ENCODE measurements at places on chromosomes 5 and 9.

DNA sequence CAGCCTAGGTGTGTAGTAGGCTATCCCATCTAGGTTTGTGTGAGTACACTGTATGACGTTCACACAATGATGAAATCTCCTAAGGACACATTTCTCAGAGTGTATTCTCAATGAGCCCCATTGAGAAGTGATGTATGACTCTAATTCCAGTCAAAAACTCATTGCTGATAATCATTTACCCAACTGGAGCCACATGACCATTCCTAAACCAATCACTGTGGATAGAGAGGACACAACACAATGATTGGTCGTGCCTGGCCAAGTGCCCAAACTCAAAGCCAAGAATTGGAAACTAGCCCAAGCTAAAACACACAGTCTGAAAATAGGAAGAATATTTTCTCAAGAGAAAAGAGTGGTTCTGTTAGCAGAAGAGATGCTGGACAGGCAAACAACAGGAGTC is 191.2 kb downstream of the ZNF462 start:
- no peaks in the 10 kb centered on the region for H3K36me3 ChIP-seq
- no peaks in the 10 kb centered on the region for H3K4me1 ChIP-seq
- DNase-seq, result no peak
- H3K27me3 ChIP-seq, result peaks cover 2% of the 10 kb centered on the region
- H3K4me3 ChIP-seq, result no peak overlapping the region

GRCh38 chr5:175638305-175638704 is 19.6 kb upstream of the HRH2 start:
- H3K4me3 ChIP-seq, result no peak overlapping the region
- H3K27ac ChIP-seq, result no peak overlapping the region
- DNase-seq, result no peak
- H3K4me1 ChIP-seq, result no peaks in the 10 kb centered on the region

DNA sequence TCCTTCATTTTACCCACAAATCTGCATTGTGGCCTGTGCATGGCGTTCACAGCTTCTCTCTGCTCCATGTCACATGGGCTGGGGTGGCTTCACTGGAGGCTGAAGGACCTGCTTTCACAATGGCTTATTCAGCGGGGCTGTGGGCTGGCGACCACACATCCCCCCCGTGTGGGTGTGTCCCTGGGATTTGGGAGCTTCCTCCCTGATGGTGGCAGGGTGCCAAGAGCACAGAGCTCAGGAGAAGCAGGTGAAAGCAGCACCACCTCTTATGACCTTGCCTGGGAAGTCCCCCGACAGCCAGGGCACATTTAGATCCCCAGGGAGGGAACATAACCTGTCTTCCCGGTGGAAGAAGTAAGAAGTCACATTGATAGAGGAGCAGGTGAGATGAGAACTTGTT is 5.0 kb upstream of the MED10 start:
- no peak overlapping the region for H3K27ac ChIP-seq
- no peaks in the 10 kb centered on the region for H3K27me3 ChIP-seq
- H3K4me3 ChIP-seq, result no peak overlapping the region
- no peaks in the 10 kb centered on the region for H3K36me3 ChIP-seq
- peaks cover 3% of the 10 kb centered on the region for H3K4me1 ChIP-seq
- no peak for DNase-seq

DNA sequence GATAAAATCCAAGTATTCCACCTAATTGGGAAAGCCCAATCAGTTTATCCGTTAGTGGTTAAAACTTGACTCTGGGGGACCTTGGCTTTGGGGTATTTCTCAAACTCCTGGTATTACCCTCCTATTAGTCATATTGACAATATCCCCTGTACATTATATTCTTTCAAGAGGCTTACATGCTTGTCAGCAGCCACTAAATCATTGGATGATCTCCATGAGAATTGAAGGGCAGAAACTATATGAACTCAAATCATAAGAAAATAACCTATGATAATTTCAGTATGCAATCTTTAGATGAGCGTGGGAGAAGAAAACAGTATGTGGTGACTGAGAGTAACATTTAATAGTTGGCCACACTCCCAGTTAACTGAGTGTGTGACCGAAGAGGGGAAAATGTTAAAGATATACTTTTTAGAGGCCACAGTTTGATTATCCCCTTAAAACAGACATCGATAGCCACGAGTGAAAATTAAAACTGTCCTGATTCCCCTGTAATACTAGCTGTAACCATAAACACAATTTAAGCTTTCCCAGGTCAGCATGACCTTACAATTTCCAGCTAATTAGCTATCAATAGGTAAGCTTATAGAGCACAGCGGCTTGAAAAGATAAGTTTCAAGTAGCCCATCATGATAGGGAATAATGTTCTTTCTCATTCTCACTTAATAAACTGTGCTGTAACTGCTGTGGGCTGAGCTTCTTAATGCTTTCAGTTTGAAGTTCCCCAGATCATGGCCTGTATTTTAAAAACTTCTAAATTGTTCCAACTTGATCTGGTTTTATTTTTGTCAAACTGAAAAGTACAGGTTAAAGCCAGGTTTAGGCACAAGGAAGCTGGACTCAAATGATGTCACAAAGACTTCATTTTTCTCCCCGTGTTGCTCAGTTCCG is 58.6 kb downstream of the PUM3 start:
- no peaks in the 10 kb centered on the region for H3K27me3 ChIP-seq
- peaks cover 8% of the 10 kb centered on the region for H3K4me1 ChIP-seq
- no peak overlapping the region for H3K27ac ChIP-seq
- DNase-seq, result no peak

DNA sequence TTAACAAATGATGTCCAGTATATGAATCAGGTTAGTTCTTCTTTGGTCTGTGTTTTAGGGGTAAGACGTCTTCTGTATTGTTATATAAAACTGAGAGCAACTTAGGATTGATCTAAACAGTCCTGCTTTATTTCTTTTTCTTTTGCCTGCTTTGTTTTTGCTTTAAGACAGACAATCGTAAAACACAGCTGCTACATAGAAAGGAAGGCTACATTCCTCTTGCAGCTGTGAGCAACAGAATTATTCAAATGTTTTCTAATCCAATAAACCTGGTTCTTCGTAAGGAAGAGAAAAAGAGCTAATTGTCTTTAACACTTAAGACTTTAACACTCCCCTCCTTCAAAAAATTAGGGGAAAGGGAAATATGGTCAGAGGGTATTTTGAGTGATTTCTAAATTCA is 14.6 kb downstream of the FGF1 start:
- H3K4me3 ChIP-seq, result no peak overlapping the region
- no peak overlapping the region for H3K27ac ChIP-seq
- no peaks in the 10 kb centered on the region for H3K36me3 ChIP-seq
- H3K27me3 ChIP-seq, result no peaks in the 10 kb centered on the region
- peaks cover 29% of the 10 kb centered on the region for H3K4me1 ChIP-seq

DNA sequence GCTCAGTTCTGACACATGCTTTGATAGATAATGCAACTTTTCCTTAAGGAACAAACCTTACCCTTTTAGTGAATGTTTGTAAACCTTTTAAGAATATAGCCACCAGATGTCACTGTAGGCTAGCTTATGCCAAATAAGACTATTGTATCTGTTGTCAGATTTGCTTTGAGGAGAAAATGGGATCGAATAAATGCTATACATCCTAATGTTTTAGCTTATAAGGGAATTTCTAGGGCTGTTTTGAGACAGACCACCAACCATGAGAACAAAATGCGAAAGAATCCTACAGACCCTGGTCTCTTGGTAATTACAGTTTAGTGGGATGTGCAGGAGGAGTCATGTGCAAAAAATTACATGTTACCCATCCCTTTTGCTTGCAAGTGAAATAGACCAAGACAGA is 127.6 kb upstream of the NMUR2 start:
- H3K36me3 ChIP-seq, result no peaks in the 10 kb centered on the region
- H3K4me3 ChIP-seq, result no peak overlapping the region
- DNase-seq, result peak; percentile 26
- H3K27me3 ChIP-seq, result no peaks in the 10 kb centered on the region

DNA sequence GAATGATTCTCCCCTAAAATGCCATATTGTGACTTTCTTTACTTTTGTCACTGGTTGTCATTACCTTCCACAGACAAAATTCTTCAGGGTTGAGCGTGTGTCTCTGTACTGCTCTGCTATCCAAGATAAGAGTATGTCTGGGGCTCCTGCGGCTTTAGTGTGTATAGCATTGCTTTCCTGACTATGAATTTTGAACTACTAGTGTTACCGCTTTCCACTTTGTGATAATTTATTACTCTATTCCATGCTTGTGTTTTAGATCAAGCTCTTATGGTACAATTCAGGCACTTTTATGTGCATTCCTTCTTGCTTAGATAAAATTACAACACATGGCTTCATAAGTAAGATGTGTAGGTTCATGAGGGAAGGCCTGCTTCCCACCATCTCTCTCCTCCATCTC is 51.5 kb upstream of the MEF2C start:
- no peak overlapping the region for H3K4me3 ChIP-seq
- no peak for DNase-seq
- H3K27me3 ChIP-seq, result no peaks in the 10 kb centered on the region
- no peaks in the 10 kb centered on the region for H3K36me3 ChIP-seq
- no peak overlapping the region for H3K27ac ChIP-seq

- H3K4me3 ChIP-seq, result no peak overlapping the region
- H3K4me1 ChIP-seq, result no peaks in the 10 kb centered on the region
- no peaks in the 10 kb centered on the region for H3K27me3 ChIP-seq
- H3K27ac ChIP-seq, result no peak overlapping the region
These were observed 264.5 kb upstream of the ELAVL2 start for GRCh38 chr9:24090566-24090965.

GRCh38 chr5:92552206-92553160 is 1028.5 kb downstream of the NR2F1-AS1 start:
- H3K4me3 ChIP-seq, result peak overlapping the region; percentile 13
- peak overlapping the region; percentile 96 for H3K27ac ChIP-seq
- no peaks in the 10 kb centered on the region for H3K36me3 ChIP-seq

DNA sequence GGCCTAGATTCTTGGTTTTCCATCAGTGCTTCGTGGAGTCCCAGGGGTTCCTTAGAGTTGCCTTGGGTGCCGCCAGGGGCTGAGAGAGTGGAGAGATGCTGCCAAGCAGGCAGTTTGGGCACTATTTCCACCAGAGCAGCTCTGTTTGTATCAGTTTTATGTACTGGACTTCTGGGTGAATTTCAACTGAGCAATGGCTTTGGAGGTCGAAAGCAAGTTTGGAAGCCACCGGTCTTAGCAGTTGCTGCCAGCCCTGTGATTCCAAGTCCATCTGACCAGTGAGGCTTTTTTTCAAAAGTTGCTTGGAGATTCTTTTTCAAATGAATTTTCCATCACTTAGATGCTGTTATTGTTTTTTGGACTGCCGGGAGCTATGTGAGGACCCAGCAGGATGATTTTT is 68.5 kb downstream of the ANGPTL2 start:
- peaks cover 4% of the 10 kb centered on the region for H3K4me1 ChIP-seq
- H3K36me3 ChIP-seq, result no peaks in the 10 kb centered on the region
- no peak overlapping the region for H3K4me3 ChIP-seq
- no peak for DNase-seq
- H3K27me3 ChIP-seq, result peaks cover 3% of the 10 kb centered on the region
- no peak overlapping the region for H3K27ac ChIP-seq

DNA sequence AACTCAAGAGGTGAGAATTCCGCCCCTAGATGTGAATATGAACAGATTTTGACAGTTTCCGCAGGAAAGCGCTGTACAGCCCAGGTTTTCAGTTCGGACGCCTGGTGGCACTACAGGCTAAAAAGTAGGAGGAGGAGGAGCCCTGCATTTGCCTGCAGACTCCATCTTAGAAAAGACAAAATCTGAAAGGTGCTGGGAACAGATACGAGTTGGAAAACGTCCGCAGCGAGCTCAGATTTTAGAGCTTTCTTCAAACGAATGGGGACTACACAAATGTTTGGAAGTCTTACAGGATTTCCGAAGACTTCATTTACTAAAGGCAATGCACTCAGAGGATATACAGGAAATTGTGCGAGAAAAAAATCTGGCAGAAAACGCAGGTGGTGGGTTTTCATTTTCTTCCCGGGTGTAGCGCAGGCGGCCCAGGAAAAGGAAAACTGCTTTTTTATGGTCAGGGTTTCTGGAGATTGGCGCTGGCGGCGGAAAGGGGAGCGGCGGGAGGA is 9.9 kb upstream of the PCDHB2 start:
- H3K4me1 ChIP-seq, result no peaks in the 10 kb centered on the region
- H3K4me3 ChIP-seq, result peak overlapping the region; percentile 25
- no peaks in the 10 kb centered on the region for H3K36me3 ChIP-seq
- H3K27me3 ChIP-seq, result no peaks in the 10 kb centered on the region
- DNase-seq, result peak; percentile 11

- no peaks in the 10 kb centered on the region for H3K36me3 ChIP-seq
- no peaks in the 10 kb centered on the region for H3K27me3 ChIP-seq
- H3K4me1 ChIP-seq, result peaks cover 46% of the 10 kb centered on the region
- no peak overlapping the region for H3K4me3 ChIP-seq
- H3K27ac ChIP-seq, result no peak overlapping the region
- DNase-seq, result no peak
These were observed 20.9 kb upstream of the ZSWIM6 start for GRCh38 chr5:61311056-61311610.

- no peak overlapping the region for H3K4me3 ChIP-seq
- H3K27ac ChIP-seq, result no peak overlapping the region
- no peaks in the 10 kb centered on the region for H3K36me3 ChIP-seq
These were observed 107.1 kb downstream of the PHF2 start for GRCh38 chr9:93683331-93684134.

DNA sequence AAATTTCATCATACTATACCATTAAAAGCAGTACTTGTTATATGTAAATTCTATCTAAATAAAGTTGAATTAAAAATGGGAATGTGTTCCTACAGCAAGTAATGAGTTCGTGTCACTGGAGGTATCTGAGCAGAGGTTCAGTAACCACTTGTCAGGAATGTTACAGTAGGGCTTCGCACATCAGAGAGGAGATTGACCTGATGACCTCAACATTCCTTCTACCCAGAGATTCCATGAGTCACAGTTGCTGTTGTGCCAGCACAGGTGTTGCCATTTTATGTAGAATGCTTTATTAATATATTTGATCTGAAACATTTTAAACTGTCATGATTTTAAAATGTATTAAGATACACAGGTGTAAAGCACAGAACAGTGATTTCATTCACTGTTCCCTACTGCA is 60.3 kb downstream of the STX17 start:
- no peaks in the 10 kb centered on the region for H3K4me1 ChIP-seq
- DNase-seq, result peak; percentile 53
- H3K27me3 ChIP-seq, result no peaks in the 10 kb centered on the region
- no peaks in the 10 kb centered on the region for H3K36me3 ChIP-seq

- H3K4me1 ChIP-seq, result no peaks in the 10 kb centered on the region
- no peaks in the 10 kb centered on the region for H3K36me3 ChIP-seq
- H3K4me3 ChIP-seq, result no peak overlapping the region
- no peak overlapping the region for H3K27ac ChIP-seq
These were observed 98.6 kb upstream of the MSX2 start for GRCh38 chr5:174625591-174626350.

DNA sequence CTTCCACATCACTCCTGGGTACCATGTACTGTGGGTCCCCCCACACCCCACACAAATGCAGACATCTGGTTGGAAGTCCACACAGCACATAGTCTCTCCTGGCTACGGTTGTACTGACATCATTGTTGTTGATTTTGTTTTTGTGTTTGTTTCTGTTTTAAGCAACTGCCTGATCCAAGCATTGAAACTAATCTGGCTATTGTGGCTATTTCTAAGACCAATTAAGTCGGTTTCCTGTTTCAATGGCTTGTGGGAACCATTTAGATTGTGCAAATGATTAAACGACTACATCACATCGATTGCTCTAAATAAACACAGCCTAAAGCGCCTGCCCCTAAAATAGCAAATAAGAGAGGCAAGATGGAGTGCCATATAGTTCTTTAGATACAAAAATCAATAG is 226.8 kb upstream of the IRX4 start:
- no peaks in the 10 kb centered on the region for H3K27me3 ChIP-seq
- H3K27ac ChIP-seq, result no peak overlapping the region
- no peak overlapping the region for H3K4me3 ChIP-seq
- H3K4me1 ChIP-seq, result no peaks in the 10 kb centered on the region
- H3K36me3 ChIP-seq, result no peaks in the 10 kb centered on the region
- DNase-seq, result no peak

GRCh38 chr5:131322926-131323325 is 59.1 kb downstream of the CDC42SE2 start:
- no peaks in the 10 kb centered on the region for H3K27me3 ChIP-seq
- H3K4me3 ChIP-seq, result no peak overlapping the region
- no peaks in the 10 kb centered on the region for H3K4me1 ChIP-seq
- no peak overlapping the region for H3K27ac ChIP-seq
- peaks cover 2% of the 10 kb centered on the region for H3K36me3 ChIP-seq

Measured in astrocyte (in vitro differentiated cells and primary cell).